ENCODE measurements at places on chromosomes 2 and 18.
A peak's percentile ranks its signal among the peaks of the same experiment; 100 is the strongest.

- no peak for DNase-seq
These were observed 6.9 kb upstream of the BCL2L11 start for GRCh38 chr2:111113838-111114237.

- DNase-seq = peak; percentile 62
These were observed 498 bp downstream of the TGOLN2 start for GRCh38 chr2:85327160-85327821.

GRCh38 chr2:109239720-109240119 lies 110.7 kb downstream of the SH3RF3 start:
- DNase-seq = no peak

- DNase-seq = no peak
These were observed 78.2 kb downstream of the EHBP1 start for GRCh38 chr2:62783679-62784078.

- no peak for DNase-seq
These were observed 387.6 kb downstream of the NBAS start for GRCh38 chr2:15173501-15173900.

DNA sequence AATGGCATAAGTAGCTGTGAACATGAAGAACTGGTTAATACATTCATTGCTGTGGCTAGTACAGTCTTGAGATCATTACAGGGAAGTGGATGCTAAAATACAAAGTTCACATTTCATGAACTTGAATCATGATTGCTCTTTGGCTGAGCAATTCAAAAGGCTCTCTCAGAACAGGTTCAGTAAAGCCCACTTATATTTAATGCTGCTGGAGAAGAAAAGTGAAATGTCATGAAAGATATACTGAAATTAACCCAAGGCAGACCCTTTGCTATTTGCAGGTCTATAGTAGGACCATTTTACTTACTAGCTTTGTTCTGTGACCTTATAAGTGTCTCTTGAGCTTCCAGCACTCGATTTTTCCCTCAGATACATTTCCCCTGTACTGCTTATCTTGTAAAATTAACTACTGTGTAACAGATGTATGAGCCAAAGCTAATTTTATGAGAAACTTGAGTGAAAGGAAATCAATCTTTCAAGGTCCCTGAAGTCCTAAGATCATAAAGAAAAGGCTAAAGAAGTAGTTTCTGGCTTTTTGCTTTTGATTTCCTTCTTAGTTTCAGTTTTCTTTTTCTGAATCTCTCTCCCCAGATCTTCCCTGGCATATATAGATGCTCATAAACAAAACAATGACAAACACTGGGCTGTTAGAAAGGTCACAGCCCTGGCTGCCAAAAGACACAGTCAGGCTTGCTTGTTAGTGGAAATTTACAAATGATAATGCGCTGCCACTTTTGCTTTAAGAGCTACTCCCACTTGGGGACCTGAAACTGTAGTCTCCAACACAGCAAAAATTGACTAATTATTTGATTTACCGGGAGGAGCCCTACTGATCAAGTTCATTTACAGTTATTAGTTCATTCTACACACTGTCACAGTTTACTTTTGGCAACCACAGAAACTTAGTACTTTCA lies 132.7 kb upstream of the XPO1 start:
- DNase-seq = no peak

DNA sequence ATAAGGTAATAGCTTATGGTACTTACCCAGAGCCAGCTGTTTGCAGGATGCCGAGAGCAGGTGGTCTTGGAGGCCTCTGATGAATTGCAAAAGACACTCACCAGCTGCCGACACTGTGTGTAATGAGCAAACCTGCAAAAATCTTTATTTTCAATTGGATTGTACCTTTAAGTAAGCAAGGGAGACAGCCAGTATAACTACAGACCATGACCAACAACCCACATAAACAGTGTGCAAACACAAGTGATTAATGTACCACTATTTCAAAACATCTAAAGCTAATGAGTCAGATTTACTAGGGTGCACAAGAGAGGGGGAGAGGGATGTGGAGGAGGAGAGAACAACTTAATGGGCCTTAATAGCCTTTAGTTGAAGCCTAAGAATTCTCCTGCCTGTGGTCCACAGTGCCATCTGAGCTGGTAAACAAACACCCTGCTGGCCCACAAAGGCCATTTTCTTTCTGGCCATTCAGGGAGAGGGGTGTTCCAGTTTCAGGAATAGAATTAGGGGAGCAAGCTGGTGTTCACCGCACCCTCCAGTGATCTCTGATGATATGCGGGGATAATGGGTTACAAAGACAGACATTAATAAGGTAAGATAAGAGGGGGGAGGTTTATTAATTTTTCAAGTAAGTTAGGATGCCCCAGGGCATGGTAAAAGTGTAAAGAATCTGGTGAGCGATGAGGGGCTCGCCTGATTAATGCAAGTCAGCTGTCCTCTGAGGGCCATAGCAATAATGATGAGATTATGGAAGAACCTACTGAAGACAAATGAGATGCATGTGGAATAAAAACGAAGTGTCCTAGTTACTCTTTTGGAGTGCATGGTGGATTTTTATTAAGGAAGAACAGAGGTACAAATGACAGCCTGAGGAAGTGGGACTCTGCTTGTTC lies 196.4 kb downstream of the HRH4 start:
- no peak for DNase-seq

- DNase-seq = no peak
These were observed 111.8 kb upstream of the ZNF521 start for GRCh38 chr18:25463726-25464125.

- DNase-seq = no peak
These were observed 256.3 kb upstream of the LINC00305 start for GRCh38 chr18:64405161-64405560.

DNA sequence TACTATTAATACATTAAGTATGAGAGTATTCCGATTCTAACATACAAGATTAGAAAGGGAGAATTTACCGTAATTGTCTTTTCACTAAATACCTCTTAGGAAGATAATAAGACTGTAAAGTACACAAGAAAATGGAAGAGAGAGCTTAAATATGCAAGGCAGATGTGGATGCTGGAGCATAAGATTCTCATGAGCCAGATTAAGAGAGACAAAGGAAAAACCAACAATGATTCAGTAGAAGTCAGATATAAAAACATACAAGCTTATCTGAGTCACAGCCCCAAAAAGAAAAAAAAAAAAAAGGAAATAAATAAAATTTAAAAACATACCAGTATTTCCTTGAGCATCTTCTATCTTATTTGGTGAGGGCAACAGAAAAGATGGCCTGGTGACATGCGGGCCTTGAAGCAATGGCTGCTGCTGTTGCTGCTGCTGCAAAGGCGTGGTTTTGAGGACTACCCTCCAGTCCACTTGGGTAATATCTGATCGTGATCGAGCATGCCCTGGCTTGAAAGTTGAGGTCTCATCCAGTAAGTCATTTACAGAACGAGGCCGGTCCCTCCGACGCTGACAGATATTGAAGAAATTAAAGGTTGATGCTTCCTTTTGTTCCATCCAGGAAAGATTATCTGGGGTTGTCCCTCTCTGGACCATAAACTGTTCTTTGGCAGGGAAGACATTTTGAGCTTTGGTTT lies 24.5 kb downstream of the PLEKHM3 start:
- no peak for DNase-seq

- DNase-seq = no peak
These were observed 721 bp downstream of the FHOD3 start for GRCh38 chr18:36298126-36298741.

- DNase-seq = no peak
These were observed 24.9 kb downstream of the CERS6 start for GRCh38 chr2:168480825-168481585.

- no peak for DNase-seq
These were observed 48.1 kb downstream of the SH3BP4 start for GRCh38 chr2:234999740-235000425.

DNA sequence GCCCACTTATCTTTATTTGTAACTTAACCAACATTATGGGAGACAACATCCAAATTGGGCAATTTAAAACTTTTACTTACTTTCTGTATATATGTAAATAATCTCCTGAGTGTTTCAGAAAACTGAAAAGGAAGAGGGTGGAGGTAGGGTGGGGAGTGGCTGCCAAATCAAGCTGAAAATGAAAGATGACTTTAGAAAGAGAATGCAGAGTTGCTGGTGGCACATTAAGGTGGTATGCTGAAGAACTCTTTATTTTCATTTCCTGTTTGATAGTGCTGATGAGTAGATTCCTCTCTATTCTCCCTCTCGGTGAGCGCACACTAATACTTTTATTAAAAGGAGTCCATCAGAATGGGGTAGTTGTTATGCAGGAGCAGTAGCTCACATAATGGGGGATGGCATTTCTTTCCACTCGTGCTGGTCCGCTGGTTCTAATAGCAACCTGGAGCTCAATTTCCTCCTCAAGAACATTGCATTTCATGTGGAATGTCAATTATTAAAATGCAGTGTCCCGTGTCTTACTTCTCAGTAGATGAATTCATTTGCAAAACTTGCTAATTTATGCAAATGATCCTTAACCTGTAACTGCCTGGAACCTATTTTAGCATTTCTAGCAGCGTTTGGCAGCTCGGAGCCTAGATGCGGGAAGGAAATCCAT lies 466.9 kb upstream of the HNRNPA3 start:
- no peak for DNase-seq

DNA sequence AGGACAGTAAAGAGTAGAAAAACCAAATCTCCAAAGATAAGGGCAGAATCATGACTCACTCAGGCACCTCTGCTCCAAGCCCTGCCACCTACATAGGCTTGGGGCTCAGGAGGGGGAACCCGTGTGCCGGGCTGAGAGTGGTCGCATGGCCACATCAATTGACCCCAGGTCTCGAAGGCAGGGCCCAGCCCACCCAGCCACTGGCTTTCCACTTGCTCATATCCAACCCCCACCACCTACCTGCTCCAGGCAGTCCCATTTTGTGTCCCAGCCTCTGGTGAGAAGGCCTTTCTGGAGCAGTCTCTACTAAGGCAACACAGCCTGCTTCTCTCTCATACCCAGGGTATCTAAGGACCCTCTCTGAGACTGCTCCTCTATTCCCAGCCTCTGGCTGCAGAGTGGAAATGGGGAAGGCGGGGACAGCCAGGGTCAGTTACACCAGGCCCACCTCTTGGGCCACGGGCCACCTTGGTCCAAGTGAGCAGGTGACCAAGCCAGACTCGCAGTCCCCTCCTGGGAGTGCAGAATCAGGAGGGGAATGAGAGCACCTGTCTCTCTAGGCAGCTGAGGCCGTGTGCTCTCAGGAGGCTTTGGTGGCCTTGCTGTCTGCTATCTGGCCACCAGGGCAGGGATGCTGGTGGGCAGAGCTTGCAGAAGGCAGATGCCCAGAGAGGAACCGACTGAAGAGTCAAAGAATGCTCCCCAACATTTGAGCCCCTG lies 20.8 kb downstream of the TFCP2L1 start:
- DNase-seq = no peak

DNA sequence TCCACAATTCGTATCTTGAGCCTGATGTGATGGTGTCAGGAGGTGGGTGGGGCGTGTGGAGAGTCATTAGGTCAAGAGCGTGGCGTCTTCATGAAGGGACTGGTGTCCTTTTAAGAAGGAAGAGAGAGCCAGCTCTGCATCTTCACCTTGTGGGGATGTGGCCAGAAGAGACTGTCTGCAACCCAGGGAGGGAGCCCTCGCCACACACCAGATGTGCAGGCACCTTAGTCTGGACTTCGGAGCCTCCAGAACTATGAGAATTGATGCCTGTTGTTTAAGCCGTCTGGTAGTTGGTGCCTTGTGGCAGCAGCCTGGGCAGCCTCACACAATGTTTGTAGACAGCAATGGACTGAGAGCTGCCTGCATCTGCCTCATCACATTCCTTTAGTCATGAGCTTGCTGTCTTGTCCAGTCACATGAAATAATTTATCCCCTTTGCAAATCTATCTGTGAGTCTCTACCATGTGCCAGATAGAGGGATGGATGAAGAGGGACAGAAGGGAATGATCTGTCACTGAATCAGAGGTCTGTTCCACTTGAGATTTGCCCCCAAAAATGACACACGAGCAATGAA lies 61.0 kb downstream of the MYT1L start:
- DNase-seq = no peak

DNA sequence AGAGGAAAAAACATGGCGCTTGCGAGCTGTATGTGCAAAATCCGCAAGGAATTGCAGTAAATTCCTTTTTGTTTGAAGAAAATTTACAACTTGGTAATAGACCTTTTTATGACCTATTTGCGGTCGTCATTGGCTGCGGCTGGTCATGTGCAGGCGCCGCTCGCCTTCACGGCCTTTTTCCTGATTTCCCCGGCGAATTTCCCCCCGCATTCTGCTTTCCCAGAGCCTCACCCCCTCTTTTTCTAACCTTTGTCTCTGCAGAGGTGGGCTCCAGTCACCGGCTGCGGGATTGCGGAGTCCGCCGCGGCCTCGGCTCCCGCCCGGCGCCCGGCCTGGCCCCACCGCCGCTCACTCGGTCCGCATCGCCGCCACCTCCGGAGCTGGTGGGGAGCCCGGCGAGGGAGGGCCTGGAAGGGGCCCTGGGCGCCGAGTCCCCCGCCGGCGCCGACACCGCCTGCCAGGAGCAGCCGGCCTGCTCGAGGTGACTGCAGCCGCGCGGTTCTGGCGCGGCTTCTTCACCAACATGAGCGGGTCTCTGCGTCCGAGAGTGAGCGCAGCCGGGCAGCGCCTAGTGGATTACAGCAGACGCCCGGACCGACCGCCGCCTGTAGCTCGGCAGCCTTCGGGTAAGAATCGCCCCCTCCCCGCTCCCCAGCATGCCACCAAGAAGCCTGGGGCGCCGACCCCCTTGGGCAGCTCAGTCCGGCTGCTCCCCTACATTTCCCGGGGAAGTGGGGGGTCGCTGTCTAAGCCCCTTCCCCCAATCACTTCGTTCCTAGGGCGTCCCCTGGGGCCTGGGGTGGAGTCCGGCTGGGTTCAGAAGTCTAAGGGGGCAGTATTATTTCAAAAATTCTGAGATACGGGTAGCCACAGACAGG lies 7.1 kb downstream of the HOXD8 start:
- no peak for DNase-seq

- peak; percentile 31 for DNase-seq
These were observed 3.5 kb upstream of the SLC9A2 start for GRCh38 chr2:102615620-102616436.

DNA sequence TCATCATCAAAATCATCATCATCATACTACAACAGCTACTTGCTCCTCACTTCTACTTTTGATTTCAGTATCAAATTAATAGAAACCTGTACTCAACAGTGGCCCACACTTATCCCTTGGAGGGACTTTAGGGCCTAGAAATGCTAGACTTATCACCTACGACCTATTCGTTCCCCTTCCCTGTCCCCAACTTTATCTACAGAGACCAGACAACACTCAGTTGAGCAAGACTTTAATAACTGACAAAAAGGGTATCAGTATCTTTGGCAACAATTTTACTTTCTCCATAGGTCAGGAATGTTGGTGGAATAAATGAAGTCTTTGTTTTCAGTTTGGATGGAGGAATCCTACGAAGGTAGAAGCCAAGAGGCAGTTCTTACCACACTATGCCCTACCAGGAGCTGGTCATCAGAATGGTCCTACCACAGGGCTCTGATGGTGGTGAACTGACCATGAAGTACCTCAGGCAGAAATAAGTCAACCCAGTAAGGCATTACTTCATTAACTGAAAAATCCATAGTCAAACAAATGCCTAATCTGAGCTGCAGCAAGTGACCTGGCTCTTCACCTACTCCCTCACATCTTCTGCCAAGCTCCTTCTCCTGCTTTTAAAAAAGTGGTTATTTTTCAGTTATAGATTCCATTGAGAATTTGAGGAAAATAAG lies 26.6 kb downstream of the MBD2 start:
- no peak for DNase-seq

Measured in CD4-positive, alpha-beta T cell treated with Interleukin-4 for 1 hour (primary cell).